ENCODE measurements at places on chromosomes 3 and 15. TPM values are rescaled to one million over a fixed set of nuclear protein-coding genes. Genes with fewer than 3 reads are reported as not detected.

GRCh38 chr3:17110660-17111396 lies 226.1 kb downstream of the PLCL2 start:
- no peak for DNase-seq

- DNase-seq: no peak
Measured at GRCh38 chr3:128906804-128907525, 27.5 kb downstream of the ACAD9 start.

DNA sequence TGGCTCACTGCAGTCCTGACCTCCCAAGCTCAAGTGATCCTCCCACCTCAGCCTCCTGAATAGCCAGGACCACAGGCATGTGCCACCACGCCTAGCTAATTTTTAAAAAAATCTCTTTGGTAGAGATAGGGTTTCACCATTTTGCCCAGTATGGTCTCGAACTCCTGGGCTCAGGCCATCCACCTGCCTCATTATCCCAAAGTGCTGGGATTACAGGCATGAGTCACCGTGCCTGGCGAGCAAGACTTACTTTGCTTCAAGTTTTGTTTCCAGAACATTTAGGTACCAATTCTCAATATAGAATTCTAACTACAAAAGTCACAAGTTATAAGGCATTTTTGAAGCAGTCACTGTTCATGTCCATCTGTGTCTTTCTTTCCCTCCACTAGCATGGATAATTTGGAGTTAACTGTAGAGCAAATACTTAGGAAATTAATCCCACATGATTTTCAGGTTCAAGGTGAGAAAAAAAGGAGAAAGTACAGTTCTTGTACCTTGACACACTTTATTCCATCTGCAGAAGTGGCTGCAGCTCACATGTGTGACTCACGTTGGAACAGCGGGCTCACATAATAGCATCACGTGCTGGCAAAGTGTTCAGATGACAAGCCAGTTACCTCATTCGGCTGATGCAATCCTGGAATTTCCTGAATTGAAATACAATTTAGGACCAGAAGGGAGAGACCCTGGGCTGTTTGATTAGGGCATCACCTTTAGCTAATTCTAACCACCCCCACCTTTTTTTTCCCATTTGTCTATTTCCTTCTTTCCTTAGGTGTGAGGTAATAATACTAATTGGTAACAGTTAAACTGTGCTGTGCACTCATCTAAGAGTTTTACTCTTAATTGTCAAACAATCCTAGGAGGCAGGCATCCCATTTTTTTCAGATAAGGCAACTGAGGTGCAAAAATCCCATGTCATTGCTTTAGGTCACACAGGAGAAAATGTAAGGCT lies 46.9 kb upstream of the NEDD4 start:
- no peak for DNase-seq

DNA sequence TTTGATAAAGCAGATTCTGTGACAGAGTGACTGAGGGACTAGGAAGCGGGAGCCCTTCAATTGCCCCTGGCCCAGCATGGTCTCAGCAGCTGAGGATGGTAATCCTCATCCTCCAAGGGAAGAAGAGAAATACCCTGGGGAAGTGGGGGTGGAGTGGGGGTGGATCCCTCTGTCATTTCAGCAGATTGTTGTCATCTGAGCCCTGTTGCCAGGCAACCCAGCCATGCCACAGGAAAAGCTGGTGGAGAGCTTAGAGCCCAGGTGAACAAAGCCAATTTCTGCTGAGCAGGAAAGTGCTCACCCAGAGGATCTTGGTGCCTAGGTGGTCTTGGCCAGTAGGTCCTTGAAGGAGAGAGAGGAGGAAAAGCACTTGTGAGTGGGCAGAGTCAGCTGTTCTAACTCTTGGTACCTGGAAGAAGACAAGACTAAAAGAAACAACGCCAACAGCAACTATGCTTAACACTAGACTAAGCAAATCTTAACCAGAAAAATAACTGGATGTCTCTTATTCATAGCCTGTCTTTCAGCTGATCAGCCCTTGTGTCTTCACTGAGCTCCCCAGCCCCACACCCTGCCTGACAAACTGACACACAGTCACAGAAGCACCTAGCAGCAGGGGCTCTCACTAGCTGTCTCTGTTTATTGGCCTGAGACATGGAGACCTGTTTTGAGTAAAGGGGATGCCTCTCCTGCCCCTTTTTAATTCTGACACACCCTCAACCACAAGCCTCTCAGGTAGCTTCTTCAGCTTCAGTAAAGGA lies 40.1 kb upstream of the DCLK3 start:
- DNase-seq: no peak

- DNase-seq: no peak
Measured at GRCh38 chr3:168341956-168342936, 246.5 kb upstream of the GOLIM4 start.

DNA sequence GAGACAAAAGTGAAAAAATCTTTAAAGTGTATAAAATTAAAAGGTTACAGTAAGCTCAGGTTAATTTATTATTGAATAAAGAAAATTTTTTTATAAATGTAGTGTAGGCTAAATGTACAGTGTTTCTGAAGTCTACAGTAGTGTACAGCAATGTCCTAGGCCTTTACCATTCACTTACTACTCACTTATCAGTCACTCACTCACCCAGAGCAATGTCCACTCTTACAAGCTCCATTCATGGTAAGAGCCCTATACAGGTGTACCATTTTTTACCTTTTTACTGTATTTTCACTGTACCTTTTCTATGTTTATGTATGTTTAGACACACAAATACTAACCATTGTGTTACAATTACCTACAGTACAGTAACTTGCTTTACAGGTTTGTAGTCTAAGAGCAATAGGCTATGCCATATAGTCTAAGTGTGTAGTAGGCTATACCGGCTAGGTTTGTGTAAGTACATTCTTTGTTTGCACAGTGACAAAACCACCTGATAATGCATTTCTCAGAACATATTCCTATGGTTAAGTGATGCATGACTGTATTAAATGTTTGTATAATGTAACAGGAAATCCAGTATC lies 38.1 kb upstream of the NECTIN3 start:
- DNase-seq: no peak

GRCh38 chr3:72011485-72011884 lies 226.5 kb upstream of the PROK2 start:
- no peak for DNase-seq

GRCh38 chr3:111829023-111829422 lies 30.0 kb upstream of the PHLDB2 start:
- DNase-seq: no peak

- no peak for DNase-seq
Measured at GRCh38 chr3:124886168-124887056, 753 bp downstream of the ITGB5 start.

DNA sequence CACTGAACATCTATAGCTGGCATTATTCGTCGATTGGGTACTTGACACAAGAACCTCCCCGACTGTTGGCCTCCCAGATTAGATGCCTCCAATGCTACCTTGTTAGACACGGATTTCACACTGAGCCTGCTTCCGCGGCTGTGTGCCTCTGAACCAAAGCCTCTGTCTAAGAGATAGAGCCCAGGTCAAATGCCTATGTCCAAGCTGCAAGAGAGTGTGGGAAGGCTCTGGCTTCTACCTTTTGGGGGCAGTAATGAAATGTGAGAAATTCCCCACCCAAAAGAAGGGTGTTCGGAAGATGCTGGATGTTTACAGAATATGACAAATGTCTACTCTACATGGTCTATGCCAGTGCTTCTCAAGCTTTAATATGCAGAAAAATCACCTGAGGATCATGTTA lies 2.0 kb upstream of the RPUSD2 start:
- no peak for DNase-seq

GRCh38 chr3:127858521-127858920 lies 36.2 kb upstream of the MGLL start:
- DNase-seq: no peak

- DNase-seq: no peak
Measured at GRCh38 chr15:27249046-27249759, 278.2 kb downstream of the GABRG3 start.

GRCh38 chr3:44647771-44648170 lies 761 bp upstream of the ZNF35 start:
- DNase-seq: no peak

DNA sequence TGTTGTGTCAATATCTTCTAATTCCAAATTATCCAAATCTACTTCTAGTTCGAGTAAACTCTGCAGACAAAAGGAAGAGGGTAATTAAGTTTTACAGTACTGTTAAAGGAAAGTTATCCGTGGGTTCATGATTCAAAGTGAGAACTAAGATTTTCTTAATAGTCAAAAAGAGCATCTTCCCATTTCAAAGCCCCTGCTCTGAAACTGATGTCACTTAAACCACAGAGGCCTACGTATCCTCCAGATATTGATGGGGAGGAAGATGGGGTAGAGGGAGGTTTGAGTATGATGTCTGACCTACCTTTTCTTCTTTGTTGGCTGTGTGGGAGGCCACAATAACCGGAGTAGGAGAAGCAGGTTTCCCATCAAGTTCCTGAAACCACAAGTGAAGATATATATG lies 14.1 kb downstream of the MRPS22 start:
- DNase-seq: no peak

DNA sequence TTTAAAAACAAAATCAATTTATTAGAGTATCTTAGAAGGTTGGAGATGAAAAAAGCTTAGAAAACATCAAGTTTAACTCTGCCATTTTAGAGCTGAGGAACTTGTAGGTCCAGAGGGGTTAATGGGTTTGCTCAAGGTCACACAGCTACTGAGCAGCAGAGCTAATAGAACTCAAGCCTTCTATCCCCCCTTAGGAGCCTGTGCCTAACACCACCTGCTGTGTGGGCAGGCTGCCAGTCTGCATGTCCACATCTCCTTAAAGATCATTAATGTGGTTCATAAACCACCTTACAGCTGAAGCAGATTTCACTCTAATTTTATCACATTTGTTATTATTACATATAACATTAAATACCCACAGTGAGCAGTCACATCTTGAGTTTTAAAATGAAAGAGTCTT lies 14.1 kb upstream of the SLC35G2 start:
- no peak for DNase-seq

DNA sequence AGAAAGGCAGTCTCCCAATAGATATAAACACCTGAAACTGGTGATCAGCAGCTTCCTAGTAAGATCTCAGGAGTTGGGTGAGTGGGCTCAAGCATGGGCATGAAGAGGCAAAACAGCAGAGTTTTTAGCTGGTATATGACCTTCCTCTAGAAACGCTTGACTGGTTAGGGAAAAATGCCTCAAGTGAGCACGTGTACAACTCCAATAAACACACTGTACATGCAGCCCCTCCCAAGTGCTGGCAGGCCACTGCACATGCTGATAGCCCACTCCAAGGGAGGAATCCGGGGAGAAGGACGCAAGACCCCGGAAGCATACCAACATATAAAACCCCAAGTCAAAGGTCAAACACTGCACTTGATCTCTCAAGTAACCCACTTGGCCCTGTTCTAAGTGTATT lies 143.0 kb downstream of the FMN1 start:
- DNase-seq: no peak

DNA sequence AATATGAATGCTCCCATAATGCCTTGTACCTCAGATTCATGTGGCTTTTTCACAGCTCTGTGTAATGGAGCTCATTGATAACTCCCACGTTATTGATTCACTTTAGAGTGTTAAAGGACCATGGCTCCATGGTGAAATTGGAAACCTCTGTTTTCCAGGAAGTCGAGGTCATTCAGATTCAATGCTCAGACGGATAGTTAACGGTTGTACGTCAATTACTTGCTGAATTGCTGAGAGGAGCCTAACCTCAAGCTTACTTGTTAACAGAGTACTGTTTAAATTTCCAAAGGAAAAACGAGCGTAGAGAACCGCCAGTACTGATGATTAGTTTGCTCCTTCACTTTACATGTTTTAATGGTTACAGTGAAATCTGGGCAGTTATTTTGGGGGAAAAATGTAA lies 11.1 kb downstream of the ABHD17C start:
- no peak for DNase-seq

- DNase-seq: no peak
Measured at GRCh38 chr3:184563941-184564684, 2.5 kb downstream of the EPHB3 start.

GRCh38 chr15:70251246-70251990 lies 153.7 kb upstream of the TLE3 start:
- DNase-seq: no peak

GRCh38 chr15:25649390-25649789 lies 210.6 kb upstream of the UBE3A start:
- DNase-seq: no peak

GRCh38 chr15:66848116-66848515 lies 146.1 kb downstream of the SMAD6 start:
- no peak for DNase-seq

DNA sequence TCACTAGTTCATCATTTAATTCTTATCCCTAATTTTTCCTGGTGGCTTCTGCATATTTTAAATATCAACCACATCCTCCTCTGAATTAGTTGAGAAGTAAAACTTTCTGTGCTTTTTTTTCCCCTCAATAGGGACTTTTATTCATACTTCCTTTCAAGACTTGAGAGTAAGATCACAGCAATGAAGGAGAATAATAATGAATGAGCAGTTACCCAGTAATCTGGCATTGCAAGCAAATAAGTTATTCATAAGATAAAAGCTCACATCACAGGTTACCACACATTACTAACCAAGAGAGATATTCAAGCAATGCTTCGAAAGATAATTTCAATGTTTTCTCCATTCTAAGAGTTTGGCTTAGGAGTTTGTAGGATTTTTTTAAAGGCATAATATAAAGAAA lies 50.3 kb downstream of the BTLA start:
- DNase-seq: no peak

DNA sequence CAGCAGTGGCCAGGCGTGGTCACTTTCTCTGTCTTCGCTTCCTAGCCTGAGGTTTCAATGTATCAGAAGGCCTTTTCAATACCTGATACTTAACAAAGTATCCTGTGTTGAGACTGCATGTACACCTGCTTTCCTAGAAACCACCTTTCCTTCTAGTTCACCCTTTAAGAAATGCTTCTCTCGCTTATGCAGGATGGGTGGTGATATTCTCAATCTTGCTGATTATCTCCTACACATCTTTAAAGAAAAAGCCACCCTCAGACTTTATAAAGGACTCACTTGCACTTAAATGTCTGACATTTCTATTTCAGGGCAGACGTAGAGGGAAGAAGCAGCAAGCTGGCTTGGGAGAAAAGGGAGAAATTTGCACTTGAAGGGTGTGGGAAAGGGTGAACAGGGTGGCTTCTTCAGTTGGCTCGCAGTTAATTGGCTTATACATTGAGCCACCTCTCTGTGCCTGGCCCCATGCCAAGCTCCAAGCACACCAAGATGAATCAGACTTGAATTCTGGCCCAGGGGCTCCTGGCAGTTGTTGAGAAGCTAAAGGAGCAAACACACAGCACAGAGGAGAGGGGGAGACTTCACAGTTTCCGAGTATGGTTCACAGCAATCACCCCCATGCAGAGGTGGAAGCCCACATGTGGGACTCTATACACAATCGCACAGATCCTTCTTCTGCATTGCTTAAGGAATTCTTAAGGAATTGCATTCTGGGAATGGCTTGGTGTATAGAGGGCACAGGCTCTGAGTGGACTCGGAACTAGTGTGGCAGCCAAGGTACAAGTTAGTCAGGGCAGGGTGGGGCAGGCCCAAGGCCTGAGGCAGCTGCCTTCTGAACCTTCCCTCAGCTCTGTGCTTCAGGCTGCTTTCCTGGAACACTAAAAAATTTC lies 1.3 kb downstream of the ARL6IP5 start:
- peak; percentile 40 for DNase-seq

The EEFSEC gene
- total RNA-seq: 23.8 TPM

The SNX33 gene
- 6.8 TPM for total RNA-seq

The CCR8 gene
- 12.2 TPM for total RNA-seq

The LDHAL6B gene
- not detected for total RNA-seq

The ZBBX gene
- total RNA-seq: not detected

The SH2D7 gene
- not detected for total RNA-seq

The PLEKHO2 gene
- 17.0 TPM for total RNA-seq

The RPL39L gene
- total RNA-seq: 11.0 TPM

The ITGA11 gene
- 0.92 TPM for total RNA-seq

The ADPRH gene
- total RNA-seq: 5.5 TPM

The P3H2 gene
- total RNA-seq: not detected

The MME gene
- total RNA-seq: not detected

Measured in activated T-helper 2 cell treated with anti-CD3 and anti-CD28 coated beads, Interferon-gamma antibody, Interleukin-2, Interleukin-4, amounts not matched to agents 10 μg/mL and 5 μg/mL and 100 μg/mL, durations not matched to agents 14 hours and 24 hours and 36 hours (primary cell).